ENCODE measurements at places on chromosomes 1 and 21. TPM values are rescaled to one million over a fixed set of nuclear protein-coding genes. Genes with fewer than 3 reads are reported as not detected.

Gene ADAMTS1
- not detected for total RNA-seq

Gene TRAF3IP3
- 166 TPM for total RNA-seq

Gene PSMA5
- total RNA-seq, result 125 TPM

Gene NPHP4
- total RNA-seq, result 6.2 TPM

Gene PROK1
- not detected for total RNA-seq

Gene GPATCH3
- total RNA-seq, result 26.0 TPM

Gene OR2T8
- not detected for total RNA-seq

Gene LAMC1
- total RNA-seq, result 31.8 TPM

Gene TMEM52
- 0.51 TPM for total RNA-seq

Gene LAMB3
- 0.35 TPM for total RNA-seq

Gene GBP6
- total RNA-seq, result not detected

Gene C1orf87
- total RNA-seq, result not detected

Gene CDC7
- total RNA-seq, result 5.8 TPM

Gene IFNLR1
- total RNA-seq, result 38.6 TPM

Gene GTF2B
- total RNA-seq, result 32.2 TPM
